ENCODE measurements at places on chromosomes 16 and 17.
A peak's percentile ranks its signal among the peaks of the same experiment; 100 is the strongest.

- no peak for DNase-seq
Measured at GRCh38 chr17:27549251-27549893, 81.6 kb upstream of the LGALS9 start.

GRCh38 chr17:74153821-74154430, 49.6 kb upstream of the RPL38 start:
- no peak for DNase-seq

- no peak for DNase-seq
Measured at GRCh38 chr17:15657868-15658267, 26.2 kb downstream of the TRIM16 start.

GRCh38 chr17:41456204-41456603, 11.0 kb downstream of the KRT32 start:
- DNase-seq: peak; percentile 11

DNA sequence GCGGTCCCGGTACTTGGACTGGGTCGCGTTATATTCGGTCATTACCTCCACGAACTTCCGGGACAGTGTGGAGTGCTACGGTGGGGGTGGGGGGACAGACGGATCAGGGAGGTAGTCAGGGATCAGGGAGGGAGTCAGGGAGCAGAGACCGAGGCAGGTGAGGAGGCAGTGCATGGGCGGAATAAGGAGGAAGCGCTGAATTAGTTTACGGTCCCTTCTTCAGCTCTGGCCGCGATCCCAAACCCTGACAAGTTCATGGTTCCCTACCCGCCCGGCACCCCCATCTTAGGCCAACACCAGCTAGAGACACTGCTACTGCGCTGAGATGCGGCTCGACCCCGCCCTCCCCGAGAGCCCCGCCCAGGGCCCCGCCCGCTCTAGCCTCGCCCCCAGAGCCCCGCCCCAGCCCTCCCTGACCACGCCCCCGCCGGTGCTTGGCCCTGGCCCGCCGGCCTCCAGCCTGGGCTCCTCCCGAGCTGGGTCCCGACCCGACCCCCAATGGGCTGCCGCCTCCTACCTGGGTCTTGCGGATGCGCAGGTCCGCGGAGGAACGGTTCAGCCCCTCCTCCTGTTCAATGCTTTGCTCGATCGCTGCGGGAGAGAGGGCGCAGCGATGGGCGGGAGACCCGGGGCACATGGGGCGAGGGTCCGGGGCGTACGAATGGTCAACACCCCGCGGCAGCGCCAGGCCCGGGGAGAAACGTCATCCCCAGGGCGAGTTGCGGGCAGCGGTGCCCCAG, 12.1 kb downstream of the HSD3B7 start:
- peak; percentile 75 for DNase-seq

GRCh38 chr17:44775136-44775837, 16.5 kb downstream of the ADAM11 start:
- peak; percentile 100 for DNase-seq

GRCh38 chr17:4551141-4551540, 4.0 kb downstream of the MYBBP1A start:
- no peak for DNase-seq

DNA sequence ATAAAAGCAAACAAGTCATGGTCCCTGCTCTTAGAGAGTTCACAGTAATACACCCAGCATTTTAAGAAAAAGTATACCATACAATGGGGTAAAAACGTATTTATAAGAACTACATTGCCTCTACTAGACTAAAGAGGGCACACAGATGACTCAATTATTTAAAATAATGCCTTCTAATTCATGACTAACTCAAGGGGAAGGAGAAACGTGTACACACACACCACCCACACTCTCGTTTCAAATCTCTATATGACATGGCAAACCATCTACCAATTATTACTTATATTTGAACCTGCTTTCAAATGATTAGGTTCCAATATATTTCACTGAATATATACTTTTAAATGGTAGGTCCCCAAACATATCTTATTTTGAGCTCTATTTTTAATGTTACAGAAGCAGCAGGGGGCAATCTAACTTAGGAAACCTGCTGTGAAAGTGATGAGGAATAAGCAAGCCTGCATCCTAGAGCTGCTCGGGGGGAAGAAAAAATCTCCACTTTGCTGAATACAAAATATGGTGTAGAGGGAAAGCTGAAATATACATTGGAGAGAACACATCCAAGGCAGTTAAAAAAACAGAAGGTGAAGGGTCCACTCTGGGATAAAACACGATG, 232.4 kb upstream of the PSMD7 start:
- no peak for DNase-seq

DNA sequence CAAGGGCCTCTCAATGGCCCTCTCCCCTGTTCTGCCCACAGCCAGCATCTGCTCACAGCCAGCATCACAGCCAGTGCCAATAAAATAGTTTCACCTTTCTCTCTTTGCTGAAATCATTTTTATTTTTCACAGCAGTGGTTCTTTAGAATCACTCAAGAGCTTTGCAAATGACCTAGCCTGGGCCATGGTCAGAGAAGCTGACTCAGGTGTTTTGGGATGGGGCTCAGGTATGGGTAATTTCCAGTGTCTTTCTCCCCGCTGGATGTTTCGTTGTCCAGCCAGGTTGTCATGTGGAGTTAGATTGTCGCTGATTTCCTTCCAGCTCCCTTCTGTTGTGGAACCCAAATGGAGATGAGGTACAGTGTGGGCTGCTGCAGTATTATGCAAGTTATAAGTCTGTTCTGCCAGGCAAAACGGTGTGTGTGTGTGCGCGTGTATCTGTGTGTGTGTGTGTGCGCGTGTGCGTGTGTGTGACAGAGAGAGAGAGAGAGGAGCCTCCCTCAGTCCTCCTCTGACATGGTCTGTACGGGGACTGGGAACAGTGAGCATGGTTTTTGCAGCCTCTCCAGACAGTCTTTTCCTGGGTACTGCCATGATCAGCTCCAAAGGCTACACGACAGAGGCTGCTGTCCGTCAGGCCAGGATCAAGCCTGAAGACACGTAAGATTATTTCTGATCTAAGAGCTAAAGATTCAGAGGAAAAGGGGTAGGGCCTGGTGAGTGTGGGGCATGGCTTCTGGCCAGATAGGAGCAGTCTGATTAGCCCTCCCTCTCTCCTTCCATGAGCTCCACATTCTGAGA, 1.4 kb upstream of the PMP22 start:
- DNase-seq: no peak

DNA sequence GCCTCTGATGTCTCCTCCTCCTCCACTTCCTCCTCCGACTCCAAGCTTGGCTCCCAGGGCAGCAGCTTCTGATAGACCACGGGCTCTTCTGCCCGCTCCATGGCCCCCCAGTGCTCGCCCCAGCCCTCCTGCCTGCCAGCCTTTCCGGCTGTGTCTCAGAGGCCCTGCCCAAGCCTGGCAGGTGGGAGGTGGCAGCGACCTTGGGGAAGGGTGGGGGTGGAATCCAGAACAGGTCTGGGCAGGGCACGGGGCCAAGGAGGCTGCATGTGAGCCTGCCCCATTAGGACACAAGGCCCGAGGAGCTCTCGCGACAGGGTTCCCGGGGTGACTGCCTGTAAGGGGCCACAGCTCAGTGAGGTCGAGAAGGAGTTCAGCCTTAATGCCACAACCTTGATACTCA, at the start of gene GGT6:
Gene GGT6 (minus strand): TSS at position 157 of the 400 bp plus-strand sequence. CDS start 56 bp downstream, at position 101.
- no peak for DNase-seq

DNA sequence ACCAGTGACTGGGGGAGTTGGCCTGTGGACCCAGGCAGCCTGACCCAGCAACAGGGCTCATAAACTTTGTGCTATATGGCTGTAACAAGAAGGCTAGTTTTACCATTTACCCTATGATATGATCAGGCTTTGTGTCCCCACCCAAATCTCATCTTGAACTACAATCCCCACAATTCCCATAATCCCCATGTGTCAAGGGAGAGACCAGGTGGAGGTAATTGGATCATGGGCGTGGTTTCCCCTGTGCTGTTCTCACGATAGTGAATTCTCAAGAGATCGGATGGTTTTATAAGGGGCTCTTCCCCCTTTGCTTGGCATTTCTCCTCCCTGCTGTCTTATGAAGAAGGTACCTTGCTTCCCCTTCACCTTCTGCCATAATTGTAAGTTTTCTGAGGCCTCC, 111.2 kb upstream of the NLRP1 start:
- no peak for DNase-seq

DNA sequence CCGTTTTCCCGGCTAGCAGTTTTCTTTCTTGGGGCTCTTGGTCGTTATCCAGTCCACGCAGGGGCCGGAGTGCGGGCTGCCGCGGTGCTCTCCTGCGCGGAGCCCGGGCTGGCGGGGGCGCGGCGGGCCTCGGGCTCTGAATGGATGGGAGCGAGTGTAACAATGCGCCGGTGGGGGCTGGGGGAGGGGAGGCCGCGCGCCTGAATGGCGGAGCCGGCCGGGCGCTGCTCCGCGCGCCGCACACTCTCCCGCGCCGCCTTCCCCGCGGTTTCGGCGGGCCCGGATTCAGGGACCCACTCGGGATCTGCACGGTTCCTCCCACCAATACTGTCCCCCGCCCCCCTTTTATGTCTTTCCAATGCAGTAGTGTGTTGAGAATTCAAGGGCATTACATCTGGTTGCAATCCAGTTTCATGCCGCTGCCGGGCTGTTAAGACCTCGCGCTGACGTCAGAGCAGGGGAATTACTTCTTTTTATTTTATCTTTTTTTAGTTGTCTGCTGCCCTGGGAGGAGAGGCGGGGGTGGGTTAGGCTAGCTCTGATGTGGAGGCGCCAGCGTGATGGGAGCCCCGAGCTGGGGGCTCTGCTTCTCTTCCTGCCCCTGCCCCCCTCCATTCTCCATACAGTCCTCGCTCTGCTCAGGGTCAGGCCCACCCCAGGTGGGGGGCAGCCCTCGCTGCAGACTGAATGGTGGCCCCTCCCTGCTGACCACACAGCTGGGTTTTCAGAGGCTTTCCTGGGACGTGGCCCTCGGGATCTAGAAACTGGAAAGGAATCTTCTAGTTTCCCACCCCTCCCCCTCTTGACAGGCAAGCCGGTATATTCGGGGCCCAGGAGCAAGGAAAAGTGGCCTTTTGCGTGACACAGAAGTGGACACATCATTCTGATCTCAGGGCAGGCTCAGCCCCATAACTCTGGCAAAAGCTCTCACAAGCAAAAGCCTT, 1.8 kb downstream of the RAI1 start:
- DNase-seq: peak; percentile 65

DNA sequence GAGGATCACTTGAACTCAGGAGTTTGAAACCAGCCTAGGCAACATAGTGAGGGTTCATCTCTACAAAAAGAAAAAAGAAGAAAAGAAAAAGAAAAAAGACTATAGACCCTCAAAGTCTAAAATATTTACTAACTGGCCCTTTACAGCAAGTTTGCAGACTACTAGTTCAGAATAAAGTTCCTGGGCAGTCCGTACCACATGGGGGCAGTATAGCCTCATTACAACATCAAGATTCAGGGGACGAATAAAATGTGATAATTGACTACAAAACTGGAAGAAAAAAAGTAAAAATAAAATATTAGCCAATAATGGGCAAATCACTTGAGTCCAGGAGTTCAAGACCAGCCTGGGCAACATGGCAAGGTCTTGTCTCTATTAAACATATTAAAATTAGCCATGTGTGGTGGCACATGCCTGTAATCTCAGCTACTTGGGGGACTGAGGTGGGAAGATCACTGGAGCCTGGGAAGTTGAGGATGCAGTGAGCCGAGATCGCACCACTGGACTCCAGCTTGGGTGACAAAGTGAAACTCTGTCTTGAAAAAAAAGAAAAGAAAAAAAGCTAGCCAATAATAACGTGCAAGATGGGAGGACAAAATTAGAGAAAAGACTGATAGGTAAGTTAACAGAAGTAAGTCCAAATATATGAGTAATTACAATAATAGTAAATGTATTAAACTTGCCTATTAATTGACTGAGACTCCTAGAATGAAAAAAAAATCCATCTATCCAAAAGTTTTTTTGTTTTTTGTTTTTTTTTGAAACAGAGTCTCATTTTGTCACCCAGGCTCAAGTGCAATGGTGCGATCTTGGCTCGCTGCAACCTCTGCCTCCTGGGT, 129.4 kb upstream of the SEC14L1 start:
- peak; percentile 64 for DNase-seq

DNA sequence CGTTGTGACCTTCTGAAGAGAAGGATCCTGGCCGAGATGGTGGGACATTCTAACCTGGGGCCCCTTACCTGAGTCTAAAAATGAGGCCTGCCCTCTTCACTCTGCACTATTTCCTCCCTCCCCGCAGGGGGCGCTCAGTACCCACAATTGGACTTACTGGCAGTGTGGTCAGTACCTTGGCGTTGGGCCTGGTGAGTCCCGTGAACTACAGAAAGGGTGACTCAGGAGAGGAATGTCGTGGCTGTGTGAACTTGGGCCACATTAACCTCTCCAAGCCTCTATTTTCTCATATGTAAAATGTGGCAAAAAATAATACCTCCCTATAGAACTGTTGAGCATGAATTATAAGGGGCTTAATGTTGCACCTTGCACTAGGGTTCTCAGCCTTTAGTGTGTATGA, 3.9 kb downstream of the RSAD1 start:
- peak; percentile 85 for DNase-seq
